ENCODE measurements at places on chromosomes 2 and 18. TPM values are rescaled to one million over a fixed set of nuclear protein-coding genes. Genes with fewer than 3 reads are reported as not detected.

MYO7B gene
- total RNA-seq: not detected

AOX1 gene
- total RNA-seq: 2.4 TPM

UGT1A6 gene
- 0.88 TPM for total RNA-seq

PROC gene
- not detected for total RNA-seq

COPS7B gene
- total RNA-seq: 16.7 TPM

GPR55 gene
- total RNA-seq: not detected

POMC gene
- 2.8 TPM for total RNA-seq

DSEL gene
- total RNA-seq: 9.2 TPM

CFC1 gene
- total RNA-seq: not detected

ACMSD gene
- total RNA-seq: 0.34 TPM

MOB4 gene
- 32.3 TPM for total RNA-seq

TXNDC9 gene
- total RNA-seq: 120 TPM

ANKRD62 gene
- total RNA-seq: not detected

STON1 gene
- total RNA-seq: 8.1 TPM

RAX gene
- not detected for total RNA-seq

MALL gene
- 39.3 TPM for total RNA-seq

Measured in dermis blood vessel endothelial cell (primary cell).